ENCODE measurements at places on chromosomes 7 and 10. TPM values are rescaled to one million over a fixed set of nuclear protein-coding genes. Genes with fewer than 3 reads are reported as not detected.
A peak's percentile ranks its signal among the peaks of the same experiment; 100 is the strongest.

- no peak for DNase-seq
Observed at GRCh38 chr7:22109761-22110160, 164.1 kb upstream of the CDCA7L start.

The DPYSL4 gene
- 1.3 TPM for polyA plus RNA-seq

- no peak for DNase-seq
Observed at GRCh38 chr7:5420067-5420880, 3.4 kb downstream of the TNRC18 start.

DNA sequence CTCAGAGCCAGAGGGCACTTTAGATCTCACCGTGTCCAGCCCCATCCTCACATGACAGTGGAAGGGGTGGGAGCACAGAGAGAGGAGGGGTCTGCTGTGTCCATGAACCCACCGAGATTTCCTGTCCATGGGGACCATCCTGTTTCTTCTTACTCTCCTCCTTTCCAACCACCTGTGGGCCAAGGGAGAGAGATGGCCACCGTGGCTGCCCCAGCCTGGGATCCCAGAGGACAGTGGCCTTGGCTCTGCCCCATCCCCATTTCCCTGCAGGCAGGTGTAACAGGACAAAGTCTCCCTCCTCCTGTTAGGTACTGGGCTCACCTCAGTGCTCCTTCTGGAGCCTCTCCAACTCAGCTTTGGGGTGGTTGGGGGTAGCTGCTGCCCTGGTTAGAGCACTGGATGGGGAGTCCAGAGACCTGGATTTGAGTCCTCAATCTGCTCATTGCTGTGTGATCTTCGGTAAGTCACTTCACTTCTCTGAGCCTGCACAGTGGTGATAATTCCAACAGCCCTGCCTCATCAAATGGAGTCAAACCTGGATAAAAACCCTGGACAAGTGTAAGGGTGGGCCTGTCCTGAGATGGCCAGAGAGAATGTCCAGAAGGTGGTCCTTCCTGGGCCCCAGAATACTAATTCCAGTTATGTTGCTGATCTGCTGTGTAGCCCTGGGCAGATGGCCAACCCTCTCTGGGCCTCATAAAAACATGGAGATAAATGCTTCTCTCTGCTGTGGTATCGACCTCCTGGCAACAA lies 17.8 kb upstream of the PCBD1 start:
- DNase-seq: no peak

- DNase-seq: no peak
Observed at GRCh38 chr10:98309366-98310355, 41.7 kb upstream of the LOXL4 start.

The PFKP gene
- 23.8 TPM for polyA plus RNA-seq

DNA sequence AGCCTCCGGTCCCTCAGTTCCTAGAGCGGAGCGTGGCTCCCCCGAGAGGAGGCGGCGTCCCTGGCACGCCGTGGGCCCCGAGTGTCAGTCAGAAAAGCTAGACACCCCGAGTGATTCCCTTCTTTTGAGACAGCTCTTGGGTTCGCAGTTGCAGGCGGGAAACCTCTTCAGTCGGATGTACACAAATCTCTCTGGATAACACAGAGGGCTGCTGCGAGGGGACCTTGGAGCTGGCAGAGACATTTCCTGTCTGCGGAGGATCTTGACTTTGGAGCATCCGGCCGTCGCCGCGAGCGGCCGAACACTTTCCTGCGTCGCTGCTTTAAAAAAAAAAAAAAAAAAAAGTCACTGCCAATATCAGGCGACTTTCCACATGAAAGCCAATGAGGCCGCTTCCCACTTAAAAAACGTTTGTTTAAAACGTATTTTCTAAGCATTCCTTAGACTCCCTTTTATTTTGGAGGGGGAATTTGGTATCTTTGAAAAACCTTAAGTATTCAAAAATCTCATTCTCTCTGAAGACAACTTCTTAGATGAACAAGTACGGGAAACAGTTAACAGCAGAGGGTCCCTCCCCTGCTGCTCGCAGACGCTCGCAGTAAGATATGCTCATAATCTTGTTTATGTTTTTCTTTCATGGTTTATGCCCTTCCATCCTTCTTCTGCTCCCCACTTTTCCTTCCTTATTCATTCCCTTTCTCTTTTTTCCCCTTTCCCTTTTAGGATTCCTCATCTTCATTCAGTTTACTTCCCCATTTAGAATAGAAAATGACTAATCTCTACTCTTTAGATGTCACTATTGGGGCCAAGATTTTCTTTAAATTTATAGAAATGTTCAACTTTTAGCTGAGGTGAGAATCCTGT lies 10.0 kb downstream of the HHEX start:
- DNase-seq: no peak

DNA sequence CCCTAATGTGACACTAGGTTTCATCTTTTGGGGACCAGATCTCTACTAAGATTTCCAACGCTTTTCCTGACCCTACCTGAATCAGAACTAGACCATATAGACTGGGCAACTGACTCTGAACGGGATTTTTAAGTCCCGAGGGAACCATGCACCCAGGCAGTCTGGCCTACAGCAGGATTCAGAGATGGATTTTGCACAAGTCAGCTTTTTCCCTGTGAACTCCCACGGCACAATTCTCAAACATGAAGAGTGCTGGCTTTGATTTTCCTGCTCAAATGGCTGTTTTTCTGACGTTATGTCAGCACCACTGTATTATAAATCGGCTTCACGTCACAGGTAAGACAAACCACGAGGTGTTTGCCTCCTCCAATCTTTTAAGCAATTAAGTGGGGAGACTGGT lies 409.1 kb downstream of the TCERG1L start:
- no peak for DNase-seq

The EEF1AKMT2 gene
- polyA plus RNA-seq: 19.4 TPM

- no peak for DNase-seq
Observed at GRCh38 chr7:70829221-70830059, 302.5 kb upstream of the GALNT17 start.

The GALNT17 gene
- 35.4 TPM for polyA plus RNA-seq

GRCh38 chr7:54541669-54542625 lies at the start of gene VSTM2A:
Gene VSTM2A, plus strand, starts transcription at chr7:54542375. Its CDS starts 356 bp downstream, at chr7:54542731.
- no peak for DNase-seq

The RBM20 gene
- 13.5 TPM for polyA plus RNA-seq

DNA sequence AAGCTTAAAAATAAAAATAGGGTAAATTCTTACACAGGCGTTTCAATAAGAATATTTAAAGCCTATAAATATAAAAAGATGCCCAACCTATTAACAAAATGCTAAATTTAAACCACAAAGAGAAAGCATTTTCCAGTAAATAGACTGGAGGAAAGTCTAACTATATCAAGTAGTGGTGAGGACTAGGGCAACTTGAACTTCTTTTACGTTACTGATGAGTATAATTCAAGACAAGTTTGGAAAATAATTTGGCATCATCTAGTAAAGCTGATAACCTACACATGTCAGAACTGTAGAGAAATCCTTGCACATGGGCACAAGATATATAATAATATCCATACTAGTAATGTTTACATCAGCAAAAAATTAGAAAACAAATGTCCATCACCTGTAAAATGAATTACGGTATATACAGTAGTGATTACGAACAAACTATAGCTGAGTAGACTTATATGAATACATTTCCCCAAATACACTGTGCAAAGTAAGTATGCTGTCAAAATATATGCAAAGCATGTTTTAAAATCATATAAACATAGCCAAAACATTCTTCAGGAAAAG lies 27.4 kb downstream of the CRPPA start:
- DNase-seq: no peak

DNA sequence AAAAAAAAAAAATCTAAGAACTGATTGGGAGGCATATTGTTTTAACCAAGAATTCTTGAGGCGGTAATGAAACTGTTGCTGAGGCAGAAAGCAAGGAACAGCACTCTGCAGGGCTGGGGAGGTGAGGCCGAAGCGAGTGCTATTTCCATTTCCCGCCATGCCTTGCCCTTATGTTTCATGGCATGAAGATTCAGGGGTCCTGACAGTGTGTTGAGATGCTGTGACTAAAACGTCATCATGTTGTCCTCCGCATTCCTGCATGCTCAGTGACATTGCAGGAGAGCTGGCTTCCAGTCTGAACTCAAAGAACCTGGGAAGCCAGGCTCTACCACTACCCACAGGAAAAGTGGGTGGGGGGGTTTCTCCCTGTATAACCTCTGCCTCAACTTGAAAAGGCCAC lies 85.2 kb downstream of the EBF3 start:
- no peak for DNase-seq

The CLCN1 gene
- polyA plus RNA-seq: 2.6 TPM

GRCh38 chr7:30633223-30633622 lies 38.5 kb downstream of the GARS1 start:
- no peak for DNase-seq

DNA sequence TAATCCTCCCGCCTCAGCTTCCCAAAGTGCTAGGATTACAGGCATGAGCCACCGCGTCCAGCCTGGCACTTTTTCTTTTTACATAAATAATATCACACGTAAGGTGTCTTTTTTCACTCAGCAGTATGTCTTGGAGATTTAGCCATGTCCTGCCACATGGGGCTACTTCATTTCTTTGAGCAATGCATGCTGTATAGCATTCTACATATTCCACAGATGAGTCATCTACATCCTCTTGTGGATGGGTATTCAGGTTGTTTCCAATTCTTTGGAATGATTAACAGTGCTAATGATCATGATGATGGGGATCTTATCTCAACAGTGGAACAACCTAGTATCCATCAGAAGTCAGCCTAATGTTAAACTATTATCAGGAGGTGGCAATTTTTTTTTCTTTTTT lies 50.8 kb downstream of the ZNF503 start:
- DNase-seq: no peak

The ASZ1 gene
- not detected for polyA plus RNA-seq

GRCh38 chr7:143002898-143003297 lies 24.0 kb downstream of the OR9A2 start:
- DNase-seq: no peak

The GNG11 gene
- polyA plus RNA-seq: 21.8 TPM

GRCh38 chr10:48589266-48589665 lies 15.6 kb downstream of the ARHGAP22 start:
- DNase-seq: no peak

DNA sequence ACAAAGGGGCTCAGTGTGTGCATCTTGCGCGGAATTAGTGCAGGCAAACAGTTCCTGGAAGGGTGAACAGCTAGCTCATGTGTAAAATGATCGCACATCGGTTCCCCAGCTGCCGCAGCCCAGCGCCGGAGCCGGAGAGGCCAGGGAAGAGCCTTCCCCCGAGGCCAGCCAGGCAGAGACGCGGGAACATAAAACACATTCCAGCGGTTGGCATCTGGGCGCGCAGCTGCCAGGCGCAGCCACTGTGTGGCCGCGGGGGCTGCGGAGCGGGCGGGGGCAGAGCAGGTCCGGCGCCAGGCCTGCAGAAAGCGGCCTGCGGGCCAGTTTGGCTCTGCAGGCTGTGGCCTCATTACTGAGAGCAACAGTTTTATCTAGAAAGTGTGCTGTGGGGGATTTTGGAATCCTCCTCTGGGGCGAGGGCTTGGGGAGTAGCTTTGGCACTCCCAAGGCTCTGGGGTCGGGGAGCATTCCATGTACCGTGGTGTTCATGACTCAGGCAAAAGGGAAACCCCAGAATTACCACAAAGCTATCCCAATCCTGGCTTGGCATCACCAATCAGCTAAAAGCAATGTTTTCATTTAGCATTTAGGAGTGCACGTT lies 74.3 kb downstream of the SAMD9 start:
- DNase-seq: no peak

DNA sequence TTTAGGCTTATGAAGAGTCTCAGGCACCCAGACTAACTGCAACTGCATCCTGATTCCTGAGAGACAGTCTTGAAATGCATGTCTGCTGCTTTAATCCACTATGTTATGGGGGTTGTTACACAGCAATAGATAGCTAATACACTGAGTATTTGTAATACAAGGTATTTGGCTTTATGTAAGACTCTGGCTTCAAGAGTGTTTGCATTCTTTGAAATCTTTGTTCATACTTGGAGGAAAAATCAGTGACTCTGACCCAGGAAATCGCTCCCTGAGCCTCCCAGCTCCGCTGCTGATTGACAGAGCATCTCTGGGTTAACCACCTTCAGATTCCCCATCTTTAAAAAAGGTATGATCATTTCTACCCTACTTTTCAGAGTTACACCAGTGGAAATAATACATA lies 133.9 kb downstream of the MTPAP start:
- no peak for DNase-seq

DNA sequence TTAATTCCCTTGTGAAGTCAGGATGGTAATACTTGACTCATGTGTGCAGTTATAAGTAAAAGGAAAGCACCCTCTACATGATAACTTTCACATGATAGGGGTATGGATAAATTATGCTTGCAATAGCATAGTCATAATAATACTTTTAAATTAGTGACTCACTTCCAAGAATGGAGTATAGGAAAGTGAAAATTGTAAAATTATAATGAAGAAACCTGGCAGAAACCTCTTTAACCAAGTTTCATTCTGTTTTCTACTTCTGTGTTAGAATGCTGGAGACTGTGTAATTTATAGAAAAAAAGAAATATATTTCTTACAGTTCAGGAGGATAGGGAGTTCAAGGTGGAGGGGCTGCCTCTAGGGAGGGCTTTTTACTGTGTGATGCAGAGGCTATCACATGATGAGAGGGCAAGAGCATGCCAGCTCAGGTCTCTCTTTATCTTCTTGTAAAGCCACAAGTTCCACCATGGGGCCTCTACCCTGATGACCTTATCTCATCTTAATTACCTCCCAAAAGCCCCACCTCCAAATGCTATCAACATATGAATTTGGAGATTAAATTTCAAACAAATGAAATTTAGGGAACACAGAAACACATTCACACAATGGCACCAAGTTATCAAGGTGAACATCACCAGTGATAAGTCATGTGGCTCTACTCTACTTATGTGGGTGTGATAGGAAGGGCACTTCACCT lies 43.2 kb downstream of the HDAC9 start:
- no peak for DNase-seq

The XRCC2 gene
- polyA plus RNA-seq: 3.5 TPM

The PLXNA4 gene
- 4.9 TPM for polyA plus RNA-seq

The RHOBTB1 gene
- polyA plus RNA-seq: 20.7 TPM

The IGFBP1 gene
- polyA plus RNA-seq: 0.16 TPM

The GIGYF1 gene
- 30.2 TPM for polyA plus RNA-seq

The NUP205 gene
- 32.2 TPM for polyA plus RNA-seq

- no peak for DNase-seq
Observed at GRCh38 chr7:151503902-151504714, 15.6 kb downstream of the RHEB start.

GRCh38 chr7:14258441-14258840 lies 269.0 kb upstream of the ETV1 start:
- peak; percentile 4 for DNase-seq

The AP5Z1 gene
- 14.1 TPM for polyA plus RNA-seq

GRCh38 chr7:26295015-26295414 lies 3.4 kb downstream of the SNX10 start:
- DNase-seq: no peak

The OR2A12 gene
- polyA plus RNA-seq: 0.09 TPM

The PSD gene
- 5.3 TPM for polyA plus RNA-seq

The CTAGE8 gene
- 0.75 TPM for polyA plus RNA-seq

DNA sequence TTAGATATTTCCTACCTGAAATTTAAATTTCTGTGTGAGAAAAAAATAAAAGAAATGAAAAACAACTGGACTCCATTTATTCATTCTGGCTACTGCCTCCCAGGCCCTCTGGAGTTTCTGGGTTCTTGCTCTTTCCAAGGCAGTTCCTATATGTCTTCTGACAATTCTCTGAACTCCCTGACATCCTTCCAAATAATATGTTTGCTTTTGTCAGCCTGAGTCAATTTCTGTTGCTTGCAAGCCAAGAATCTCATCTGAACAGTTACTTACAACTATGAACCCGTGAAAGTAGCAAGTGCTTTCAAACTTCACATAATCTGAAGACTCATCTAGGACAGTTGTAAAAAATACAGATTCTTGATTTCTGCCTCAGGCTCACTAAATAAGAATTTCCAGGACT lies 216.7 kb upstream of the NPVF start:
- peak; percentile 40 for DNase-seq

Data from forelimb muscle (tissue), 1 donor.